SK-N-DZ (cell line): ENCODE measurements at places on chromosomes 2 and 18.

DNA sequence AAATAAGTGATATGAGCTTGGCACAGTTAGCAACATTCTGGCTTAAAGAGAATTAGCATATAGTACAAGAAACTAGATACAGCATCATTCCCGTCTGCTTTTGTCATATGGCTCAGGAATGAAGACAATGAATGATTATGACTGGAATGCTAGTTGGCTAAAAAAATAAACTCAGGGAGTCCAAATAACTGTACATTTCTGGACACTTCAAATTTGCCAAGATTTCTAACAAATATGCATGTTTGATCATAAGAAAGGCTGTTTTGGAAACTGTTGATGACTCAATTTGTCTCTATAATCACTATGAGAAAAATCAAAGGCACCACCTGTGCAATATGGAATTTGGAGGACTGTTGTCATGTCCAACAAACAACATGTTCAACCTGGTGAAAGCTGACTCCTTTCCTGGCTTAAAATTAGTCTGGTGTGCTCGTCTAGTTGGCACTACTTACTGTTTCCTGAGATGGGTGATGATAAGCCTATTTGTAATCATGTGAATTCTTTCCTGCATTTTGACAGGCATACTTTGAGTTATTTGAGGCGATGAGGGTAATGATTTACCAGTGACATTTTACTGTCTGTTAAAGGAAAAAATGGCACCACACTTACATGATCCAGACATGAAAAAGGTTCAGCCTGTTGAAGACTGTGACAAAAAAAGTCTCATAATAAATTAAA lies 133.9 kb upstream of the CDH20 start:
- DNase-seq: no peak

DNA sequence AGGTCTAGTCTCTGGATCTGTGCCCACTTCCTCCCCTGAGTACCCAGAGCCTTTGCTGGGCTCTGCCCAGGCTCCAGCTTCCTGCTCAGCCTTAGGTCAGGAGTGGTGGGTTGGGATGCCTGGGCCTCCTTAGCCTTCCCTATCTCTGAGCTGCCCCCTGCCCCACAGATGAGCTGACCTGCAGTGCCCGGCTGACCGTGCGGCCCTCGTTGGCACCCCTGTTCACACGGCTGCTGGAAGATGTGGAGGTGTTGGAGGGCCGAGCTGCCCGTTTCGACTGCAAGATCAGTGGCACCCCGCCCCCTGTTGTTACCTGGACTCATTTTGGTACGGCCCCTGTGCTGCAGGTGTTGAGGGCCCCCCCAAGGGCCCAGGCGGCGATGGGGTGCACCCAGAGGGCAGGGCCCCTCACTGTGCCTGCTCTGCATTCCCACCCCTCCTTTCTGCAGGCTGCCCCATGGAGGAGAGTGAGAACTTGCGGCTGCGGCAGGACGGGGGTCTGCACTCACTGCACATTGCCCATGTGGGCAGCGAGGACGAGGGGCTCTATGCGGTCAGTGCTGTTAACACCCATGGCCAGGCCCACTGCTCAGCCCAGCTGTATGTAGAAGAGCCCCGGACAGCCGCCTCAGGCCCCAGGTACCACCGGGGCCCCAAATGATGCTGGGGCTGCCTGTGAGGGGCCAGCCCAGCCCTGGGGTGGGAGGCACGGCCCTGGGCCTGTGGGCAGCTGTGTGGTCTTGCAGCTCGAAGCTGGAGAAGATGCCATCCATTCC lies 30.1 kb upstream of the GMPPA start:
- DNase-seq: no peak

GRCh38 chr2:204298404-204298803 lies 246.9 kb upstream of the PARD3B start:
- no peak for DNase-seq

DNA sequence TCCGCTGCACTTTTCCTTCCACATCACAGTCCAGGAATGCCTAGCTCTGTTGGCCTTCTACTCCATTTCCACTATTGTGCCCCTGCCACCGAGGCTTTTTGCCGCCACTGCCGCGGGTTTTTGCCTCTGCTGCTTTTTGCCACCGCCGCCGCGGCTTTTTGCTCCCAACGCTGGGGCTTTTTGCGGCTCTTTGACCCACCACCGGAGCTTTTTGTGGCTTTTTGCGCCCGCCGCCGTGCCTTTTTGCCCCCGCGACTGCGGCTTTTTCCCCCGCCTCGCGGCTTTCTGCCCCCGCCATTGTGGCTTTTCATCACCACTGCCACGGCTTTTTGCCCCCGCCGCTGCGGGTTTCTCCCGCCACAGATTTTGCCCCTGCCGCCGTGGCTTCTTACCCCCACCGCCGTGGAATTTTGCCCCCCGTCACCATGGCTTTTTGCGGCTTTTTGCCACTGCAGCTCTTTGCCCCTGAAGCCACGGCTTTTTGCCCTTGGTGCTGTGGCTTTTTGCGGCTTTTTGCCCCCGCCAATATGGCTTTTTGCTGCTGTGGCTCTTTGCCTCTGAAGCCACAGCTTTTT lies 2798.7 kb upstream of the TEKT4 start:
- no peak for DNase-seq

GRCh38 chr2:79796641-79797040 lies 283.8 kb downstream of the CTNNA2 start:
- no peak for DNase-seq

GRCh38 chr2:47065771-47066380 lies 89.2 kb downstream of the STPG4 start:
- no peak for DNase-seq

DNA sequence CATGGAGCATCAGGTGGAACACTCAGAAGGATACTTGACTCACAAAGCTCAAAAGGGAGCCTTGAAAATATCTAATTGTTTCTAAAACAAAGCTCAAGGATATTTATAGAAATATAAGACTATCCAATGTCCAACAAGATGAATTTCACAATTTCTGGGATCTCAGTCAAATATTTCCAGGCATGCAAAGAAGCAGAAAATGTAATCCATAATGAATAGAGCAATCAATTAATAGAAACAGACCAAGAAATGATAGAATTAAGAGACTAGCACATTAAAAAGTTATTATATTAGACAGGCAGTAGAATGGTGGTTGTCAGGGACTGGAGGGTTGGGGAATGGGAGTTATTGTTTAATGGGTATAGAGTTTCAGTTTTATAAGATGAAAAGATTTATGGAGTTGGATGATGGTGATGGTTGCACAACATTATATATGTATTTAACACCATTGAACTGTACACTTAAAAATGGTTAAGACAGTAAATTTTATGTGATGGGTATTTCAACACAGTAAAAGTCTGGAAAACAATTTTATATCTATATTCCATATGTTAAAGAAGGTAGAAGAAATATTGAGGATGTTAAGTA lies 189.9 kb upstream of the PIEZO2 start:
- no peak for DNase-seq

DNA sequence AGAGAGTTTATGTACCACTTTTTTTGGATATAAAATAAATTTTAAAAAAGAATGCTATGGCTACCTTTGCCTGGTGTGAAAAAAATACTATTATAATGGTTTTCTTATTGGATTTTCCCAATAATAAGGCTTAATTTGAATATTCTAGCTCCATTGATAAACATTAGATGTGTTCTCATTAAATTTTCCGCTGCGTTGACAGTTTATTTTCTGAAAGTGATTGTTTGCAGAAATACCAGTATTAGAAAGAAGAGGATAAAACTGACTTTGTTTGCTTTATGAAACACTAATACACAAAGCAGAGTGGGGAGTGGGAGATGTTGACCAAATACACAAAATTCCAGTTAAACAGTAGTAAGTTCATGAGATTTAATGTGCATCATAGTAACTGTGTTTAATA lies 433.3 kb upstream of the TMEFF2 start:
- DNase-seq: no peak

GRCh38 chr2:151198645-151199044 lies 63.0 kb downstream of the RBM43 start:
- DNase-seq: no peak

GRCh38 chr2:152254976-152255375 lies 79.4 kb upstream of the STAM2 start:
- no peak for DNase-seq
